GM23338 (cell line): ENCODE measurements at places on chromosomes 13 and 19. TPM values are rescaled to one million over a fixed set of nuclear protein-coding genes. Genes with fewer than 3 reads are reported as not detected.
A peak's percentile ranks its signal among the peaks of the same experiment; 100 is the strongest.

- DNase-seq: peak; percentile 48
- H3K27ac ChIP-seq: peak overlapping the region; percentile 30; the same call in 1 of the 2 replicates
- H3K36me3 ChIP-seq: no peaks in the 10 kb centered on the region
- no peaks in the 10 kb centered on the region for H3K27me3 ChIP-seq
Measured at GRCh38 chr13:22210134-22210930, 539.5 kb downstream of the FGF9 start.

DNA sequence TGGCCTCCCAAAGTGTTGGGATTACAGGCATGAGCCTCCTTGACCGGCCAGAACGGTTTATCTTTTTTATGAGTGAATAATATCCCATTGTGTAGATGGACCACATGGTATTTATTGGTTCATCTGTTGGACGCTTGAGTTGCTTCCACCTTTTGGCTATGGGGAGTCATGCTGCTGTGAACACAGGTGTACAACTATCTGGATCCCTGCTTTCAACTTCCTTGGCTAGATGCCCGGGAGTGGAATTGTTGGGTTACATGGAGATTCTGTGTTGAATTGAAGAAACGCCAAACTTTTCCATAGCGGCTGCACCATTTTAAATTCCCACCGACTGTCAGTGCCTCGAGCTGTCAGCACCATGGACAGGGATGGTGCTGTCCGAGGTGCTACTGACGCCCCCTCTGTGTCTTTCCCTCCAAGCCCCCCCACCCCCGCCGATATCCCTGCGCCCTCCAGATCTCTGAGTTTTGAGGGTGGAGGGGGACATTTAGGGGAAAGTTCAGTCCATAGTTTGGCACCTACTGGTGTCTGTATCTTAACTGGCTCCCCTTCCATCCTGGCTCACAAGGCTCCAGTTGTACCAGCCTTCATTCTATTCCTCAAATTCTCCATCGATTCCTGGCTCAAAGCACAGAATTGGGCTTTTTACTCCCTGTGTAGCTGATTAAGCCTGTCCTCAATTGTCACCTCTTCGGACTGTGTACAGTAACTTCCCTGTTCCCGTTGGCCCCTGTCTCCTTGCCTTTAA, 27.3 kb downstream of the PNPLA6 start:
- no peaks in the 10 kb centered on the region for H3K4me1 ChIP-seq
- no peak overlapping the region for H3K27ac ChIP-seq
- peak; percentile 38 for DNase-seq
- peaks cover 8% of the 10 kb centered on the region; the same call in 1 of the 2 replicates for H3K36me3 ChIP-seq
- no peak overlapping the region for H3K4me3 ChIP-seq

PEAK3 gene
- total RNA-seq: not detected in 2 replicates

DNA sequence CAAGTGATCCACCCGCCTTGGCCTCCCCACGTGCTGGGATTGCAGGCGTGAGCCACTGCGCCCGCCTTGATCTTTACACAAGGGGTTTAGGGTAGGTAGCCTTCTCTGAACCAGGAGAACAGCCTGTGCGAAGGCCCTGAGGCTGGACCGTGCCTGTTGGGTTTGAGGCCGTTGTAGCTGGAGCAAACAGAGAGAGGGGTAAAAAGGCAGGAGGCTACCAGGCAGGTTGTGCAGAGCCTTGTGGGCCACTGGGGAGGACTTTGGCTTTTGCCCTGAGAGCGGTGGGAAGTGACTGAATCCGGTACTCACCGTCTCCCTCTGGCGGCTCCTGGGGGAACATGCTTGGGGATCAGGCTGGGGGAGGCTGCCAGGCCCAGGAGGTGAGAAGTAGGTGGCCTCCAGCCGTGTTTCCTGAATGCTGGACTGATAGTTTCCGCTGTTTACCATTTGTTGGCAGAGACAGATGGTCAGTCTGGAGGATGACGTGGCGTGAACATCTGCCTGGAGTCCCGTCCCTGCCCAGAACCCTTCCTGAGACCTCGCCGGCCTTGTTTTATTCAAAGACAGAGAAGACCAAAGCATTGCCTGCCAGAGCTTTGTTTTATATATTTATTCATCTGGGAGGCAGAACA, 24.6 kb downstream of the SPC24 start:
- DNase-seq: peak; percentile 85
- peak overlapping the region; percentile 80 for H3K27ac ChIP-seq
- H3K36me3 ChIP-seq: peaks cover 71% of the 10 kb centered on the region
- H3K4me3 ChIP-seq: no peak overlapping the region

DNA sequence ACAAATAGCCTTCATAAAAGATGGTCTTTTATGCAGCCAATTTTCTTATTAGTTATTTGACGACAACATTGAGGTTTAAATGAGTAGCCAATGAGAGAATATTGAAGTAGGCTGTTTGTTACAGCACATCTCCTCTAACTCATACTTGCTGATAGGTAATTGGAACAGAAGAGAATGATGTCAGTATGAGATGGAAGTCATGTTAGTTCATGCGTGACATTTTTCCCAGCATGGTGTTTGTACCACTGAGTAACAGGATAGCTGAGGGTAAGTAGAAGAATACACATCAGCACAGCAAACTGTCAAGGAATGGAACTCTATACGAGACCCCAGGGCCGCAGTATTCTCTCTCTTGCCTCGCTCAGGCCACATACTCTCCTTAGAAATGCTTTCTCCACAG, 37.2 kb downstream of the COL4A2 start:
- H3K27me3 ChIP-seq: no peaks in the 10 kb centered on the region
- no peaks in the 10 kb centered on the region; the same call in 1 of the 2 replicates for H3K36me3 ChIP-seq
- DNase-seq: no peak
- no peak overlapping the region for H3K4me3 ChIP-seq
- no peak overlapping the region for H3K27ac ChIP-seq

F10 gene
- total RNA-seq: 0.76 and 1.0 TPM in 2 replicates

- H3K27me3 ChIP-seq: no peaks in the 10 kb centered on the region
- no peak overlapping the region for H3K27ac ChIP-seq
- H3K4me1 ChIP-seq: peaks cover 24% of the 10 kb centered on the region
- no peaks in the 10 kb centered on the region for H3K36me3 ChIP-seq
- no peak overlapping the region for H3K4me3 ChIP-seq
Measured at GRCh38 chr13:98942997-98943396, 34.9 kb downstream of the DOCK9 start.

DNA sequence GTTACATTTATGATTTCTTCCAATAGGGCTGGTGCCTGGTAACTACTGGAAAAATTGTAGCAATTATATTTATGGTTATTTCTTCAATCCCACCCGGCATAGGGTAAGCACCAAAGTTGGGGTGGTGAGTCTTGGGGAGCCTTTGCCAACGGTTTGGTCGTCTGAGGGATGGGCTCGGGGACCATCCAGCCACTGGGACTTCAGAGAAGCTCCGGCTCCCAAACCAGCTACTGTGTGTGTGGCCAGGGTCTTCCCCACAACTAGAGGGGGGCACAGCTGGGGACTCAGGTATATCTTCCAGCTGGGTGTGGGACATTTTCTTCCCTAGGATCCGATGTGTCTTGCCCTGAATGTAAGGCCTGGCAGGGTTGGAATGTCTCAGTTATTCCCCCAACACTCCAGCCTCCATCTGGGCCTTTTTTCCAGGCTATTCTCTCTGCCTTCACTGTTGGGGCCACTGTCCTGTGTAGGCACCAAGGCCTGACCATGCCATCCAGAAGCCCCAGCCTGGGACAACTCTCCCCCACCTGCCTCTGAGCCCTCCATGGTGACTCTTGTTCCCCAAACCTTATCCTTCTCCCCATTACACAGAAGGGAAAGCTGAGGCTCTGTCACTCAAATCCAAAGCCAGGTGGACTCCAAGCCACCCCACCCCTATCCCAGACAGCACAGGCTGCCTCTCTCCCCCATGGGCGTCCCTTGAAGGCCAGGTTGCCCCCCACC, 1.1 kb upstream of the IFI30 start:
- no peak for DNase-seq
- peaks cover 4% of the 10 kb centered on the region for H3K4me1 ChIP-seq
- H3K27me3 ChIP-seq: peaks cover 12% of the 10 kb centered on the region
- no peak overlapping the region for H3K4me3 ChIP-seq

FEM1A gene
- total RNA-seq: 15.2 and 16.5 TPM in 2 replicates

DNA sequence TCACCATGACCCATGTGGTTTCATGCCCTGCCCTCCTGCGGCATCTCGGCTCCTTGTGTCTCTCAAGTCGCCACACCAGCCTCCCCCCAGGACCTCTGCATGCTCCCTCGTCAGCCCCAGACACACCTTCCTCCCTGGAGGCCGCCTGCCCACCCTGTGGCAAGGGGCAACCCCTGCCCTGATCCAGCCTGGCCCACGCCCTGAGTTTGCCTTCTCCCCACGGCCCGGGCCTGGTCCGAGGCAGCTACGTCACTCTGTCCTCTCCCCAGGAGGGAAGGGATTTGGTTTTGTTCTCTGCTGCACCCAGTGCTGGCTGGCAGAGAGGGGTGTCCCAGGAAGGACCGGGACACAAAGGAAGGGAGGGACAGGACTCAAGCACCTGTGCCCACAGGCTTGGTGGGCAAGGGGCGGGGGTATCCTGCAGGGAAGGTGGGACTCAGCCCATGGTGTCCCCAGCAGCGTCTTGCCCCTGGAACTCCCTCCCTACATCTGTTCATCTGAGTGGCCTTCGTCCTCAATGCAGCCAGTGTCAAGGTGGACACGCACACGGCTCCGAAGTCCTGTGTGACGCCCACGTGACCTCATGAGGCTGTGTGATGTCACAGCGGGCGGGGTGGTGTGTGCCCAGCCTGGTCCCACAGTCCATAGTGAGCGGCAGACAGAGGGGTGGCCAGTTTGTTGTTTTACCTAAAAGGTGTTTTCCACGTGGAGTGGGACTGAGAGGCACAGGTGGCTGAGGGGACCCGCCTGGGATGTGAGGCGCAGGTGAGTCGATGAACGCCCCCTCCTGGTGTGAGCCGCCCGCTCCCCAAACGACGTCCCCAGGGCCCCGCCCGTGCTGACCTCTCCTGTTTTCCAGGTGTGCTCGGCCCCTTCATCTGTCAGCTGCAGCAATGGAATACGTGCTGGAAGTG, at the start of gene TEX29:
TSS of gene TEX29 (plus strand) at position 645 of the 914 bp plus-strand sequence. CDS start at position 894, 249 bp downstream.
- H3K36me3 ChIP-seq: no peaks in the 10 kb centered on the region
- H3K4me1 ChIP-seq: no peaks in the 10 kb centered on the region
- DNase-seq: peak; percentile 44
- H3K27ac ChIP-seq: no peak within 1 kb of the TSS
- no peak within 1 kb of the TSS for H3K4me3 ChIP-seq
- H3K27me3 ChIP-seq: no peaks in the 10 kb centered on the region

- H3K27ac ChIP-seq: no peak overlapping the region
- no peaks in the 10 kb centered on the region for H3K27me3 ChIP-seq
- DNase-seq: no peak
Measured at GRCh38 chr19:10920781-10921180, 7.7 kb downstream of the YIPF2 start.
